ENCODE measurements at places on chromosomes 1 and 21. TPM values are rescaled to one million over a fixed set of nuclear protein-coding genes. Genes with fewer than 3 reads are reported as not detected.

LAMB3 gene
- total RNA-seq, result 1.3 TPM

LHX8 gene
- 0.31 TPM for total RNA-seq

PTAFR gene
- total RNA-seq, result 1.6 TPM

AHCYL1 gene
- total RNA-seq, result 37.6 TPM

ALG14 gene
- 4.7 TPM for total RNA-seq

C8B gene
- total RNA-seq, result not detected

GREM2 gene
- 5.0 TPM for total RNA-seq

RIMS3 gene
- total RNA-seq, result 31.9 TPM

ZFP69 gene
- total RNA-seq, result 15.3 TPM

KCNJ15 gene
- total RNA-seq, result 0.31 TPM

NGF gene
- not detected for total RNA-seq

PRKCZ gene
- total RNA-seq, result 54.8 TPM

B3GALT2 gene
- 105 TPM for total RNA-seq

ETS2 gene
- 10.3 TPM for total RNA-seq

SWT1 gene
- total RNA-seq, result 38.2 TPM

SMCP gene
- not detected for total RNA-seq

HFM1 gene
- 53.8 TPM for total RNA-seq

FMO5 gene
- 0.63 TPM for total RNA-seq

FMO1 gene
- 3.1 TPM for total RNA-seq

C1orf105 gene
- total RNA-seq, result not detected

GBP7 gene
- total RNA-seq, result not detected

TACSTD2 gene
- not detected for total RNA-seq

GPR157 gene
- under 0.01 TPM for total RNA-seq

EPHA10 gene
- total RNA-seq, result 11.9 TPM

S100A12 gene
- 1.6 TPM for total RNA-seq

GNG4 gene
- total RNA-seq, result 32.2 TPM

CD1E gene
- not detected for total RNA-seq

ZBTB48 gene
- 19.4 TPM for total RNA-seq

SPAG17 gene
- 3.1 TPM for total RNA-seq

KRTAP19-3 gene
- total RNA-seq, result not detected

PDE9A gene
- total RNA-seq, result 40.4 TPM

MXRA8 gene
- total RNA-seq, result 9.1 TPM

C1QB gene
- total RNA-seq, result 5.9 TPM

SH3BGR gene
- 2.8 TPM for total RNA-seq

NR5A2 gene
- total RNA-seq, result not detected

AKT3 gene
- 418 TPM for total RNA-seq

MEX3A gene
- total RNA-seq, result 69.5 TPM

PGLYRP3 gene
- not detected for total RNA-seq

ASAP3 gene
- 9.7 TPM for total RNA-seq
